ENCODE measurements at places on chromosomes 2 and 18.

GRCh38 chr18:36128907-36129299 is 237 bp downstream of the SLC39A6 start:
- no peak for DNase-seq

DNA sequence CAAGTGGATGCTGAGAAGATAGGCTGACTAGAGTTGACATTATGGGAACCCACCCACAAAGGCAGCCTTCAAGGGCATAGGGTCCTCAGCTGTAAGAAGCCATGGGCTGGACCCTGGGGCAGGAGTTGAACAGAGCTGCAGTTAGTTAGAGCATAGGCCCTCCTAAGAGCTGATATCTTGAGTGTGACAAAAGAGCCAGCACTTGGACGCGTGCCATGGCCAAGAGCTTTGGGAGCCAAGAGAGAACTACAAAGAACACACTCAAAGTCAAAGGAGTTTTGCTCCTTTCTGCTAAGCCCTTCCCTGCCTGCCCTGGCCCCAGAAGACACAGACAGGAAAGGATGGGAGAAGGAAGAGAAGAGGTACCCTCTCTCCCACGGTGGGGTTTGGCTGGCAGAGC is 29.9 kb upstream of the AGAP1 start:
- DNase-seq = no peak

GRCh38 chr2:47354013-47354847 is 48.7 kb upstream of the MSH2 start:
- no peak for DNase-seq

DNA sequence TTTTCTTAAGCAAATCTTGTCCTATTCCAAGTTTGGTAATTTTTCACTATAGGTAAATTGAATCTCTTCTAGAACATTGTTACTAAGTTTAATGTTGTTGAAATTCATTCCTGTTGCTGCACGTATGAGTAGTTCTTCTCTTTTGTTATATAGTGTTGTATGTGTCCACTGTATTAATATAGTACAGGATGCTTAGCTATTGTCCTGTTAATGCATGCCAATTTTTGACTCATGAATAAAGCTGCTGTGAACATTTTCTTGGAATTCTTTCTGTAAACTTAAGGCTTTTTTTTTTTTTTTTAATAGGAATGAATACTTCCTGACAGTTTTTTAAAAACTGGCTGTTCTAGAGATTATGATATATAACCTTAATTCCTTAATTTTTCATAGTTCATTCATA is 326.9 kb downstream of the SLC4A3 start:
- no peak for DNase-seq

DNA sequence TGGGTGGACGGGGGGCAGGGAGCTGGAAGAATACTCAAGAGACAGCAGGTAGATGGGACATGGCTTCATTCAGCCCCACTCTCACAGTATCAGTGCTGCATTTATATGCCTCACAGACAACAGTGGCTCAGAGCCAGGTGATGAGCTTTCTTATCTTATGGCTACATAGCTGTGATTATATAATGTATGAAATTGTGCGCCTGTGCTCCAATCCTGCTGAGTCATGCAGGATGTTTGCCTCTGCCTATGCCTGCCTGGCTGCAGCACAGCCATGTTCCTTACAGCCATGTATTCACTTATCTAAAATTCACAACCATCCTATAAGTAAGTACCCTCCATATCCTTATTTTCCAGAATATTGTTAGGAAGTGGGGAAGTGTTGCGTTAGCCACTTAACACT is 37.7 kb upstream of the RNF103 start:
- no peak for DNase-seq

- DNase-seq = no peak
These were observed 37.2 kb downstream of the ZNF521 start for GRCh38 chr18:25314838-25315190.

GRCh38 chr2:132593171-132593570 is 76.8 kb downstream of the LYPD1 start:
- DNase-seq = no peak

GRCh38 chr2:234874347-234875046 is 77.3 kb upstream of the SH3BP4 start:
- no peak for DNase-seq

DNA sequence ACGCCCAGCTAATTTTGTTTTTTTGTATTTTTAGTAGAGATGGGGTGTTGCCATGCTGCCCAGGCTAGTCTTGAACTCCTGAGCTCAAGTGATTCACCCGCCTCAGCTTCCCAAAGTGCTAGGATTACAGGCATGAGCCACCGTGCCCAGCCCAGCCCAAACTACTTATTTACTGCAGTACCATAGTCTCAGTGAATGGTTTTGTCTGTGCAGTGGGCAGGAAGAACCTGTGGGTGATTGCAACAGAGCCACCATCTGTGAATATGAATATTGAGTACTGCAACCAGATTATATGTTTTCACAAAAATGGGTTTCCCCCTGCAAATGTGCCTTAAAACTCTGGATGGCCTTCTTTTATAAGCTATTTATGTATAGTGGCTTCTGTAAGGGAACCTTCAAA is 9.1 kb downstream of the MPPE1 start:
- no peak for DNase-seq
